ENCODE measurements at places on chromosomes 11 and 22.

DNA sequence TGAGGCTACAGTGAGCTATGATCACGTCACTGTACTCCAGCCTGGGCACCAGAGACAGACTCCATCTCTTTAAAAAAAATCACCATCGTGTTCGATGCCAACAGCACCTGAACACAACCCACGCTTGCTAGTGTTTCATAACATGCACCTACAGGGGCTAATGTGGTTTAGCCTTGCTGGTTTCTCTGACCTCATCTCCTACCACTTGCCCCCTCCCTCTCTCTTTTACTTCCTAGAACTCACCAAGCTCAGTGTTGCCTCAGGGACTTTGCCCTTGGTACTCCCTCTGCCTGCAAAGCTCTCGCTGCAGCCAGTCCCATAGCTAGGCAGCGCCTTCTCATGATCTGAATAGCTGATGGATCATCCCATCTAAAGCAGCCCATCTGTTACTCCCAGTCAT, 99.8 kb downstream of the FBXO7 start:
- DNase-seq = no peak

GRCh38 chr22:48147404-48147803, 1385.0 kb downstream of the TBC1D22A start:
- DNase-seq = no peak

- no peak for DNase-seq
Observed at GRCh38 chr22:44567846-44568493, 69.9 kb upstream of the RTL6 start.

GRCh38 chr11:76567261-76567660, 103.3 kb downstream of the LRRC32 start:
- DNase-seq = no peak

DNA sequence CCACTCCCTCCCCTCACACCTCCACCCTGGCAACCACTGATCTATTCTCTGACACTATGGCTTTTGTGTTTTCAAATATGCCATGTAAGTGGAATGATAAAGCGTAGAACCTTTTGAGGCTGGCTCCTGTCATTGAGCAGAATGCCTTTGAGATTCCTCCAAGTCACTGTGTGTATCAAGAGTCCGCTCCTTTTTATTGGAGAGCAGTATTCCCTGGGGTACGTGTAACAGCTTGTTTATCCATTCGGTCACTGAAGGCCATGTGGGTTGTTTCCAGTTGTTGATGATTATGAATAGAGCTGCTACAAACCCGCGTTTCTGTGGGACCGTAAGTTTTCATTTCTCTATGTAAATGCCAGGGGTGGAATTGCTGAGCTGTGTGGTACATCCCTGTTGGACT, 10.3 kb downstream of the TP53I11 start:
- no peak for DNase-seq

GRCh38 chr22:32476281-32477195, 1.9 kb downstream of the FBXO7 start:
- DNase-seq = no peak

GRCh38 chr22:20549232-20549841, 41.9 kb downstream of the MED15 start:
- DNase-seq = no peak

GRCh38 chr11:124891373-124891861, 6.2 kb downstream of the ROBO4 start:
- DNase-seq = no peak

DNA sequence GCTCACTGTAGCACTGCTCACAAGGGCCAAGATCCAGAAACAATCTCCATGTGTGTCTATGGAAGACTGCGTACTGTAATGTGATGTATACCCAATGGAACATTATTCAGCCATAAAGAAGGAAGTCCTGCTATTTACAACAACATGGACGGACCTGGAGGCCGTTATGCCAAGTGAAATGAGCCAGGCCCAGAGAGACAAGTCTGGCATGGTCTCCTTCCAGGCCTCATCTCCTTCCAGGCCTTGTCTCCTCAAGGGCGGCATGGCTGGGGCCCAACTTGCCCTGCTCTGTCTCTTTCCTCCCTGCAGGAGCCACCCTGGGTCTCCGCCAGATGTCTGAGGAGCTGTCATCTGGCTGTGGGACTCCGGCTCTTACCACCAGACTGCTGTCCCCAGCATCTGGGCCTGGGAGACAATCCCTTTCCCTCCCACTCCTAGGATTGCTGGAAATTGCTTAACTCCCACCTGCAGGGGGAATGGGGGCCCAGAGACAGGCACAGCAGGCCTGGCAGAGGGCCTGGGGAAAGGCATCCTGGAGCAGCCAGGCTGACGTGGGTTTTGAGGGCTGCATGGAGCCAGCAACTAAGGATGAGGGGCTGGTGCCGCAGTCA, 1326.6 kb downstream of the TBC1D22A start:
- DNase-seq = no peak

- DNase-seq = no peak
Observed at GRCh38 chr11:81388326-81388725, 1345.3 kb downstream of the FAM181B start.

Data from fibroblast of skin of left biceps (primary cell).